ENCODE measurements at places on chromosomes 6 and 20.
A peak's percentile ranks its signal among the peaks of the same experiment; 100 is the strongest.

DNA sequence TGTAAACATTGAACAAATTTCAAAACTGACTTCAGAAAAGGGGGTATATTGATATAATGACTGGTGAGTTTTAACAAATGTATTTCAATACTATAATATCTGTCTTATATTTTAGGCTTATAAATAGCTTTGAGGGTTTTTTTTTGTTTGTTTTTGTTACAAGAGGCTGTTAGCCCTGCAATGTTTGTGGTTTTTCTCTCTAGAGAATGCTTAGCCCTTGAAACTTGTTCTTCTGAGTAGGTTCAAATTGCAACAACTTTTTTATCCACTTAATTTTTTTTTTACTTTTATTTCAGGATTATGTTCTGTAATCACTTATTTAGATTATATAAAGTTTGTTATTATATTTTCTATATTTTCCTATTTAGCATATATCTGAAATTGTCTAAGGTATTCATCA lies 333.2 kb downstream of the RIMS1 start:
- no peak for DNase-seq

DNA sequence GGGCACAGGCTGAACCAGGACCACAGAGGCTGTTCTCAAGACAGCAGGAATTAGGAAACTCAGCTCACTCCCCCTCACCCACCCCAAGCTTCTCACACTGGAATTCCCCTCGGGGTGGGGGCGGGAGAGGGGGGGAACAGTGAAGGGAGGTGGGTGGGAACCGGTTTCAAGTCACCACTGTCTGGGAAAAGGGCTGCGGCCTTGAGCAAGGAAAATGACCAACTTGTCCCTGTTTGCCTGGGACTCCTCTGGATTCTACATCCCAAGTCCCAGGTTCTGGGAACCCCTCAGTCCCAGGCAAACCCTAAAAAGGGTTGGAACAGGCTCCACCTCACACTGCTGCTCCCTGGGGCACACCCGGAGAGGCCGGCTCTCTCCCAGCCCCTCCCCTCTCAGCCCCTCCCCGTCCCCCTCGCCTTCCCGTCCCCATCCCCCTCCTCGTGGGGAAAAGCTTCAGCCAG lies 230.7 kb downstream of the TFAP2C start:
- no peak for DNase-seq

DNA sequence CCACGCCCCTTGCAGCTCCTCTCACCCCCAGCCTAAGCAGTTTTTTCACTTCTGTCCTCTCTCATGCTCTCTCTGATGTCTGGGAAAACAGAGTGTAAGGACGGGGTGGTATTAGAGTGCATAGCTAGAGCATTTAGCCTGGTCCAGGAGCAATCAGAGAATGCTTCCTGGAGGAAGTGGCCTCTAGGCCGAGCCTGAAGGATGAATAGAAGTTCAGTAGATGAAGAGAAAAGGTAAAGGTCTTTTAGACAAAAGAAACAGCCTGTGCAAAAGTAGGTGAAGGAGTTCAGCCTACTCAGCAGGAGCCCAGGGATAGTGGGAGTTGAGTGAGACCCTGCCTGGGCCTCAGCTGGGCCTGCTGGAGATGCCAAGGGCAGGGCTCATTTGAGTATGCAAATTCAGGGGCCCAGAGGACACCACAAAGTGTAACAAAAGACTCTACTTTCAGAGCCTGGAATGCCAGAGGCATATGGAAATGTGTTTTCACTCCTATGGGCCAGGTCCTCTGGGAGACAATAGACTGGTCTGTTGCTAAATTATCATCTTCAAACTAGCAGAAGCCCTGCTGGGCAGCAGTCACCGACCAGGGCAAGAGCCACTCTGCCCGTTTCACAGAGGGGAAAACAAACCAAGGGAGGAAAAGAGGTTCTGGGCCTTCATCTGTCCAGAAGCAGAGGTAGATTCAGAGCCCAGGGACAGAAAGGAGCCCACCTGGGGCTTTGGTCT lies 19.7 kb upstream of the TM9SF4 start:
- DNase-seq = no peak

DNA sequence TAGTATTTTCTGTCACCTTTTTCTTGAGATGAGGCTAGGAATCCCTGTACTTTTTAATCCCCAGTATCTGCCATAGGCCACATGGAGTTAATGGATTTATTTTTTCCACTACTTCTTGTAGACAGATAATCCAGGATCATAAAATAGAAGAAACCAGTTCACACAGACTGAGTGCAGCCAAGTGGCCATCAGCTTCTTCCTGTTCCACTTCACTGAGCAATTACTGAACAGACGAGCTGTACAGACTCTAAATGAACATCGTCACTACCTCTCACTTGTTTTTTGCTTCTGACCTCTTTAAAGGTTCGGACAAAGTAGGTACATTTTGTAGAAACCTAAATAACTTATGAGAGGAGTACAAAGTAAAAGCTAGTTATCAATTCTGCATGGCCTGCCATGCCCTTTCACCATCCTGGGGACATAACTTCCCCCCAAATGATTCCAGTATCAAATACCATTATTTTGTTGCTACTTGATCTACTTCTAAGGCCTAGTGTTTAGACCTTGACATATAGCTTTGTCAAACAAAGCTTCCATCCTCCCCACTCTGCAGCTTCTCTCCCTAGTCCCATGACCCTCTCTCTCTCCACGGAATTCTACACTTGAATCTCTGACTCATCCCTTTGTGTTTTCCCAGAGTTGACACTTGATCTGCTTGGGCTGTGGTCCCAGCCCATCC lies 34.4 kb upstream of the ARHGAP18 start:
- DNase-seq = peak; percentile 86

DNA sequence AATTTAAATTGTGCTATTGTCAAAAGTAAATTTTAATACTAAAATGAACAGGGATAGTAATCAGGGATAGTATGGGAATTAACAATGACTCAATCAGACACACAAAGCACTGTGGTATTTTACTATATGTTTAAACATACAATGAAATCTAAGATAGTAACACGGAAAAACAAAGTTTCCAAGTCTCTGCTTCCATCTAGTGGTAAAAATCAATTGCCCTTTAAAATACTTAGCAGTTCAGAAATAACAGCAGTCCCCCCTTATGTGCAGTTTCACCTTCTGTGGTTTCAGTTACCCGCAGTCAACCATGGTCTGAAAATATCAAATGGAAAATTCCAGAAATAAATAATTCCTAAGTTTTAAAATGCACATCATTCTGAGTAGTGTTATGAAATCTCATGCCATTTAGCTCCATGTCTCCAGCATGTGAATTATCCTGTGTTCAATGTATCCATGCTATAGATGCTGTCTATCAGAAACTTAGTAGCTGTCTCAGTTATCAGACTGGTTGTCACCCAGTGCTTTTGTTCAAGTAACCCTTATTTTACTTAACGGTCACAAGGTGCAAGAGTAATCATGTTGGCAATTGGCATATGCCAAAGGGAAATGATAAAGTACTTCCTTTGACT lies 58.5 kb downstream of the AHI1 start:
- peak; percentile 57 for DNase-seq

DNA sequence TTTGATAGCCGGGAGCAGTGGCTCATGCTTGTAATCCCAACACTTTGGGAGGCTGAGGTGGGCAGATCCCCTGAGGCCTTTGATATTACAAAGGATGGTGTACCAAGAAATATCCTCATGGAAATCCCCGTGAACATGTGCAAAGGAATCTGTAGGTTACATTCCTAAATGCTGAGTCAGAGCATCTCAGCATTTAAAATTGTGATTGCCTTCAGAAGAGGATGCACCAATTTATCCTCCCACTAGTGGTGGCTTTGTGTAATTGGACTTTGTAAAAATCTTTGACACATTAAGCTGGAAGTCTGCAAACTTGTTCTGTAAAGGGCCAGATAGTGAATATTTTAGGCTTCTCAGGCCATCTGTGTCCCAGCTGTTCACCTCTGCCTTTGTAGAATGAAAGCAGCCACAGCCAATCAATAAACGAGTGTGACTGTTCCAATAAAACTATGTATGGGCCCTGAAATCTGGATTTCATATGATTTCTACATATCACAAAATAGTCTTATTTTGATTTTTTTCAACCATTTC lies 11.8 kb downstream of the TMEM14B start:
- DNase-seq = peak; percentile 89

GRCh38 chr6:3022765-3023662 lies 23.3 kb downstream of the NQO2 start:
- no peak for DNase-seq

DNA sequence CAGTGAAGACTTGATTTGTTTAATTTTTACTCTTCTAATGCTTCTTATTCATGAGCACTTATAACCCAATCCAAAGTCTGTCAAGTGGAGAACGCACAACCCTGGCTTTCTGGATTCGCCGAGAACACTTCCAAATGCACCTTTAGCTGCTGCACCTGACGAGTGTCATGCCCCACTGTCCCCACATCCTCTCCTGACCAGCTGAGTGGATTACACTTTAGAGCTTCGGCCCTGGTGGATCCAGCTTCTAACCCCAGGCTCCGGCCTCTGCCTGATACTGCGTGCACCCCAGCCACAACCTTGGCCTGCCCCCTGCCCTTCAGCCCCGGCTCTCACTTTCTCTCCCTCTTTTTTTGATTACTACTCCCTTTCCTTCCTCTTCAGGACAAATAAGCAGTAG lies 258.8 kb downstream of the TMEM242 start:
- no peak for DNase-seq

DNA sequence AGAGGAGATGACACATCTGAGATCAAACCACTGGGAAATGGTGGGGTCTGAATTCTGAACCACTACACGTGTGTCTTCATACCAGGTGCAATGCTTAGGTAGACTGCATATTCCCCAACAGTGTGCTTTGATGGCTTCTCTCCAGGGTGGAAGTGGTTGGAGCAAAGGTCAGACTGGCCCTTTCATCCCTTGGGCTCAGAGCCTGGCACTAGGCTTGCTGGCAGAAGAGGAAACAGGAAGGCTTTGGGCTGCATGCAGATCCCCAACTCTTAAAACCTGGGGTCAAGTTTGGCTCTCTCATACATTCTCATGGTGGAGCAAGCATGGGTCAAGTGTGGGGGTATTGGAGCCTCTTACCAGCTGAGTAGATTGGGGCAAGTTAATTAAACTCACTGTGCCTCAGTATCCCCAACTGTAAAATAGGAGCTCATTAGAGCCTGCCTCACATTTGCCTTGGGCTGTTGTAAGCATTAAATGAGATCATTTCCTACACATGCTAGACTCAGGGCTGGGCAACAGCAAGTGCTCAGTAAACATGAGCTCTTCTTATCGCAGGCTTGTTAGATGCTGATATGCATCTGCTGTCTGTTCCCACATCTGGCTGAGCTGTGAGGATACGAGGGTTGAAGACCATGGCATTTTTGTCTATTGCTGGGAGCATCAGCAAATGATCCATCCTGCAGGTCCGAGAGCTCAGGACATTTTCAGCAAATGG lies 51.6 kb upstream of the FAM83D start:
- DNase-seq = no peak
